ENCODE measurements at places on chromosomes 16 and 17.

DNA sequence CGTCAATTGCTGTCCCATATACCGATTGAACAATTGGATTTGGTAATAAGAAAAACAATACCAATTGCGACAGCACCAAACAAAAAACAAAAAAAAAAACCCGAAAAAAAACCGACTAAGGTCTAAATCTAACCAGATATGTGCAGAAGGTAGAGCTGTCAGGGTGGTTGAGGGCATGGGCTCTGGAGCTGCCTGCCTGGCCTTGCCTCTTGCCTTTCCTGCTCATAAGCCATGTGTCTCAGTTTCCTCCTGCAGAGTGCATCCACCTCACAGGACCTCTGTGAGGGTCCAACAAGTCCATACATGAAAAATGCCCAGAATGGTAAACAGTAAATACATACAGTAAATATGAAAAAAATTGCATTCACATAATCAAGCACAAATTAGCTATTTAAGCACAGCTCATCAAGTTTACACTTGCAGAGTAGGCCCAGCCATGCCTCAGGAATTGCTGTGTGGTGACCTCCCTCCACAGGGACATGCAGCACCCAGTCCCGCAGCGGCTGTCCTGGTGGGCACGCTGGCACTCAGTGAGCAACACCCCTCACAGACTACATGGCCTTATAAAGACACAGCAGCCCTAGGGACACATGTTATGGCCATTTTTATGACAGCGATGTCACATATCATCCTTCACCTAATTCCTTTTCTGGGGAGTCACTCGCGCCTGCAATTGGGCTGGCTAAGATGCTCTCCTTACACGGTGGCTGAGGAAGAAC is 17.9 kb downstream of the TBC1D28 start:
- DNase-seq = no peak

DNA sequence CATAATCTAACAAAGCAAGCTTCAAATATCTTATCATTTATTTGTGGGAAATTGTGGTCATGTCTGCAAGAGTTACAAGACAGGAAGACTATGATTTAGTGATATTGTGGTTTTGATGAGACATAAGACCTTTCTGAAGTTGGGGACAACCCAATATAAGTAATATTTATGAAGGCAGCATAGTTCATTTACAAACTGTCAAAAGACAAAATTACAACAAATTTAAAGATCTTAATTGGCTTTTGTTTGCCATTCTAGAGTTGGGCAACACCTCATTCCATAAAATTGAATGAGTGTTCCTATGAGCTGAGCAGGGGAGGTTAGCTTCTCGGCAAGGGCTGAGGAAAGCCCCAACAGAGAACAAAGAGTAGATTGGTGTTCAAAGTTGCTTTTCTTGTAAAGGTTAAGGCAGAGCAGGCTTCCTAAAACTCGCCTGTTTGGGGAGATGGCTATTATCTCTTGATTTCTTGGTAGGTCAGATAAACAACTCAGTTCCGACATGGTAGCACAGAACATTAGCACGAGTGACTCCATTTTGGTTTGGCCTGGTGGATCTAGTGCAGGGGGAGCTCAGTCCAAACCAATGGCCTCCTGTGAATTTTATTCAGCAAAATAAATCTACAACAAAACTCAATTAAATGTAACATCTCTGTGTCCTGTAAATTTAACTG is 10.9 kb upstream of the MMD start:
- DNase-seq = no peak

GRCh38 chr17:59405944-59406705 is 74.7 kb downstream of the YPEL2 start:
- peak; percentile 2 for DNase-seq

DNA sequence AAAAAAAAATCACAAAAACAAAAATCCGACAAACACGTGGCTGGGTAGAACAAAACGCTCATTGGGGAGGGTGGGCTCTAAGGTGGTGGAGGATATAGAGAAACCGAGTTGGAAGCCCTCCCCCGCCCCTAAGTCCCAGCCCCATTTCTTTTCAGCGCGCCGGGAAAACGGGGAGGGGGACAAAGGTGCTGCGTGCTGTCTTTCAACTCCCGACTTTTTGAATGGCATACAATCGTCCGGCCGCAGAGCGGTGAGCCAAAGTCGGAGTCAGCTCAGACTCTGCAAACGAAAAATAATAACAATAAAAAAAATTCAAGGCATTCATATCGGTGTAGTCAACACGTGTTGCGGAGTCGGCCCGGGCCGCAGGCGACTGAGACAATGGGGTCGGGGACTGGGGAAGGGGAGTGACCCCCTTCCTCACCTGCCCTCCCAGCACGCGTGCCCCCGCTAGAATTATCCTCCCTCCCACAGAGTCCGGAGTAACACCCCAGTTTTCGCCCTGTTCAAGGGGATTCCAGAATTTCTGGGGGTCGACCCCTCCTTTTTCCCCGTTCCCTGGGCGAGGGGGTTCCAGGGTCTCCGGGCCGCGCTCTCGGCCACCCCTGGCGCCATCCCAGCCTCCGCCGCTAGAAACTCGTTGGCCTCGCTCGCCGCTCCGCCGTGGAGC is 1.7 kb upstream of the IGF2BP1 start:
- no peak for DNase-seq

GRCh38 chr16:79380995-79381602 is 219.4 kb downstream of the MAF start:
- DNase-seq = no peak

DNA sequence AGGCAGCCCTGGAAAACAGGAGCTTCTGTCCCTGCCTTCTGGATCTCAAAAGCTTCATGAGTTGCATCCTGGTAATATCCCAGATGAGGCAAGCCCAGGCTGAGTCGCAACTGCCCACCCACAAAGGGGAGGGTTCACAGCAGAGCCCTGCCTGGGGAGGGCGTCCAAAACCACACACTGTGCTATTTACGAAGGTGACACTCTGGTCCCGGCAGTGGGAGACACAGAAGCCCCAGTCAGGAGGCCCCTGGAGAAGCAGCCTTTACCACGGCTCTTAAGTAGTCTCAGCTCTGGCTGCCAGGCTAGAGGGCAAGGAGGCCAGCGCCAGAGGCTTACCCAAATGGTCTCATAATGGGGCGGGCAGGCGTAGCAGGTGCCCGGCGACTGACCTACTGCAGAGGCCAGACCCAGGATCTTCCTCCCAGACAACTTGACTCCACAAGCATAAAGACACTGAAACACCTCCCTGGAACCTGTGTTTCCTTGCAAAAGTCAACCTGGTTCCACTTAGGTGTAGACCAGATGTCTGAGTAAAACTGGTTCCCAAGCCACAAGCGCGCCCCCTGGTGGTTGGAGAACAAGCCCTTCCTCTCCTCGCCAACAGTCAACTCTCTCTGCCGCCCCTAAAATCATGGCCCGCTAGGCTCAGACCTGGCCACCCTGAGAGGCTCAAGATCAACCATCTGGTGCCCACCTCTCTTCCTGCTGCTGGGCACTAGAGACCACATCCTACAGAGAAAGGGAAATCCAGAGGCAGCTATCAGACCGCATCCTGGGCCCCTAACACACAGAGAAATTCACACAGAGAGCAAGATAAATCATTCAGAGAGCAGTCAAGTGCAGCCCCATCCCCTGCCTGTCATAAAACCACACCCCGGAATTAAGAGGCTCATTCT is 5.2 kb downstream of the AXIN2 start:
- peak; percentile 17 for DNase-seq

- DNase-seq = no peak
Measured at GRCh38 chr16:66847533-66848067, 3.4 kb downstream of the CA7 start.

- no peak for DNase-seq
Measured at GRCh38 chr16:19338335-19338734, 52.8 kb downstream of the CLEC19A start.

GRCh38 chr17:59853168-59853918 is 39.4 kb downstream of the TUBD1 start:
- DNase-seq = no peak

DNA sequence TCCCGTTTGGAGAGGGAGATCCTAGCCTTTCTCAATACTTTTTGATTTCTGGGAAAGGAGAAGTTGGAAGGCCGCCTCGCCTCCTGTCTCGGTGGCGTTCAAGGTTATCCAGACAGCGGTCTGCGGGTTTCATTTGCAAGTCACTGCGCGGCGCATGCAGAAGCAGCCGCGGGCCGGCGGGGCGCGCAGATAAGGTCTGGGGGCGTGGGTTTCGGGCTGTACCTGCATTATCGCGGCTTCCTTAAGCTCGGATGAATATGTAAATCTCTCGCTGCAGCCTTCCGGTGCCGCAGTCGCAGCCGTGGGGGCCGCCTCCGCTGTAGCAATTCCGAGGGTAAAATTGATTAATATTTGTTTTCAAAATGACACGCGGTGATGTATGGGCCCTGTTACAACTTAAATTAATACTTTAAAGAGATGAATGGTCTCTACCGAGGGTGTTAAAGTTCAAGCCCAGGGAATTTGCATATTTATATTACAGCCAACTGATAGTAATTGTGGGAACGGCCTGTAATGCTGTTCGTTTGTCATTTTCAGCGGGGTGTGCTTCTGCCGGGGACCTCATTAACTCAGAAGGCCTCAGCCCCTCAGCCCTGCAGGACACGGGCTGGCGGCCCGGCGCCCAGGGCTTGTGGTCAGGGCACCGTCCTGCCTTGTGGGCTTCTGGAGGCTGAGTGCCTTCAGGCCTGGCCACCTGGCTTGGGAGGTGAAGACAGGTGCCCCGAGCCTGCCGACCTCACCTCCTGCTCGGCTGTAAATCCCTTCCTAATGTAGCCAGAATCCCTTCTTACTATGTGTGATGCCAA is 99.4 kb downstream of the CYLD start:
- DNase-seq = no peak

GRCh38 chr16:89489040-89489897 is 1.1 kb downstream of the ANKRD11 start:
- peak; percentile 13 for DNase-seq

DNA sequence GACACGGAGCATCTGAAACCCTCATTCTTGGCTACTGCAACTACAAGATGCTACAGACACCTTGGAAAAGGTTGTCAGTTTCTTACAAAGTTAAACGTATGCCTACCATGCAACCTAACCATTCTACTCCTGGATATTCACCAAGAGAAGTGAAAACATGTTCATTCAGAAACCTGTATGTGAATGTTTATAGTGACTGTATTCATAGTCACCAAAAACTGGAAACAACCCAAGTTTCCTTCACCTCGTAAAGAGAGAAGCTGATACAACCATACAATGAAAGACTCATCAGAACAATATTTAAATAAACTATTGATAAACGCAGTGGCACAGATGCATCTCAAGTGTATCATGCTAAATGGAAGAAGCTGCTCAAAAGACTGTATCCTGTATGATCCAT is 55.4 kb upstream of the CHMP6 start:
- no peak for DNase-seq

- no peak for DNase-seq
Measured at GRCh38 chr17:77279448-77280303, 138.9 kb downstream of the SEC14L1 start.

- DNase-seq = no peak
Measured at GRCh38 chr16:89187032-89187769, 13.1 kb downstream of the SLC22A31 start.

DNA sequence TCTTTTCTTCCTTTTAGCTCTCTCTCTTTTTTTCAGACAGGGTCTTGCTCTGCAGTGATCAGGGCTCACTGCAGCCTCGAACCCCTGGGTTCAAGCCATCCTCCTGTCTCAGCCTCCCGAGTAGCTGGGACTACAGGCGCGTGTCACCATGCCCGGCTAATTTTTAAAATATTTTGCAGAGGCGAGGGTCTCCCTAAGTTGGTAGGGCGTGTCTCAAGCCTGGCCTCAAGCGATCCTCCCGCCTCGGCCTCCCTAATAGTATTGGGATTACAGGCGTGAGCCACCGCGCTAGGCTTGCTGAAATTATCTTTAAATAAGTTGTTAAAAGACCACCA is 797 bp upstream of the SNX11 start:
- no peak for DNase-seq

GRCh38 chr17:43169561-43170139 is 1.4 kb upstream of the NBR1 start:
- peak; percentile 54 for DNase-seq

- no peak for DNase-seq
Measured at GRCh38 chr17:28416703-28417311, 10.8 kb upstream of the SLC46A1 start.

- DNase-seq = no peak
Measured at GRCh38 chr16:65268331-65268730, 146.5 kb upstream of the CDH11 start.

DNA sequence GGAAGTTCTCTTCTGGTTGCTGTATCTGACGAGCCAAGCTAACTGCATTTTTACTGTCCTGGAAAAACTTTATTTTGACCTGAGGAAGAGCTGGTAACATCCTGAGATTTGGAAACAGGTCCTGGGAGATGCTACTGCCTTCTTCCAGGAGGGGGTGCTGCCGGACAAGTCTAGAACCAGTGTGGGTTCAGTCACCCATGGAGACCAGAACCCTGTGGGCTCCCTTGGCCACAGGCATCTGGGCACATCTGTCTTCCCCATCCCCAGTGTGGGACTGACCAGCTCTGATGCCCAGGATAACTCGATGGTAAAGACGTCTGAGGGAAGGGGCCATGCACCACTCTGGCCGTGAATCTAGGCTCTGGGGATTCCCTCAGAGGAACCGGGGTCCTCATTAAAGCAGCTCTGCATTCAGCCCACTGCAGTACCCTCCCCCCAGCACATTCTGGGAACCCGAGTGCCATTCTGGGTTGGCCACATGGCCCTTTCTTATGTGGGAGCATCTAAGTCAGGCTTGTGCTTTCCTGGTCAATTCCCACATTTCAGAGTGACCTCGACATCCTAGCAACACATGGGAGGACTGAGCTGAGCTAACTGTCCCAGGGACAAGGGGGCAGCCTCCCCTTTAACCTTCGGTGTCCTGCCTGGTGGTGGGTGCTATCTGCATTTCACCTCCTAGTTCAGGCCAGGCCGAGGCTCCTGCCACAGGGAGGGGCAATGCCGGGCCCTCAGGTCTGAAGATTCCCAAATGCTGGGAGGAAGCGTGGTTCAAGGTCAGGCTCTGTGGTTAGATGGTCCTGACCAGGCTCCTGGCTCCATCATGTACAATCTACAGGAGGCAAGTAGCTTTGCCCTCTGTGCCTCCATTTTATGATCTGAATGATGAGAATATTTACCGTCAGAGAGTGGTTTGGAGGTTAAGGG is 6.4 kb downstream of the C16orf86 start:
- DNase-seq = peak; percentile 47

GRCh38 chr17:75856062-75856756 is 1.1 kb upstream of the WBP2 start:
- DNase-seq = peak; percentile 29

DNA sequence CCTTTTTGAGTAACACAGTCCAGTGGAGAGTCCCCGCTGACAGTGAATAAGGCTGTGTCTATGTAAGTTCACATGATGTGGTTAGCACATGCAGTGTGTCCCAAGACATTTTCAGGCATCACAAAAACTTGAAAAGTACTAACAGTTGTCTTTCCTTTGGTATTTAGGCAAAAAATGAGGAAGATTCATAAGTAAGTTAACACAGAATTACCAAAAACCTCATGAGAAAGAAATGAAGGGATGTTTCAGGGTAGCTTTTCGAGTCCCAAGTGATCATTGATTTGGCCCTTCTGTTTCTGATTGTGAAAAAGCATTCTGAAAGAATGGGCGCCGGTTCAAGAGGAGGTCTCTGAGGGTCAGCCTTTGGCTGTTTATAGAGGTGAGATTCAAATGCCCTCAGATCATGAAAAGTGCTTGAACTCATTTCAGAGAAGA is 529 bp upstream of the ASPA start:
- no peak for DNase-seq

Measured in DMS79 treated with DMSO at 0.1 percent for 48 hours (cell line).